NCI-H2171 (cell line): ENCODE measurements at places on chromosomes 1 and 21.

GRCh38 chr1:53684741-53685140 is 54.2 kb downstream of the GLIS1 start:
- DNase-seq, result no peak

DNA sequence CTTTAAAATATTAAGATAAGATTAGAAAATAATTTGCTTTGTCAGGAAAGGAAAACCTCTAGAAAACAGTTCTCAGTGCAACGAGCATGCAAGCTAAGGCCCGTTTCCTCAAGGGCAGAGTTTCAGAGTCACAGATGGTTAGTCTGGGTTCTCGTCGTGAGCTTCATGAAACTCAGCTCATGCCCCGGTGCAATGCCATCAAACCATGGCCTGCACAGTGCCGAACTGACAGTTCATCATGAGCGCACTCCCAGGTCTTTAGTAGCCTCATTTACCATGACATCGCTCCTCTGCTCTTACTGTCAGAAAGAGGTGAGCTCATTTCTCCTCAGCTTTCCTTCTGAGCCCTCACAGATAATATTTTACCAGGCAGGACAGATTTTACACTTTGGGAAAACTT is 319.2 kb downstream of the NTNG1 start:
- DNase-seq, result no peak

- DNase-seq, result no peak
Measured at GRCh38 chr1:109923131-109923945, 12.7 kb downstream of the CSF1 start.

DNA sequence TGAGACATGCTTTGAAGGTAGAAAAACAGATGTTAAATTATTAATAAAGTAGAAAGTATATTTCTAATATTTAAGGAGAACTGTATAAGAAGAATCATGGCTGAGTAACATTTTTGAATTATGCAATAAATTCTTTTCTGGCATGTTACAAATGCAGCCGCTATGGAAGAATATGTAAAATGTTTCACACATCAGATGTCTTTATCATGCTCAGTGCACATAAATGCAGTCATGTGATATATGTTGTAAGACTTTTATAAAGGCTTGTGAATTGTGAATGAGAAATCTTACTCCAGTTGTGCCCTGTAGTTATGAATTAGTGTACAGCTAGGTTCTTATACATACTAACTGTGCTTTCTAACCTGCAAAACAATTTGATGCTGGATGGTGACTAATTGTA is 53.5 kb downstream of the LRRC8B start:
- DNase-seq, result no peak

DNA sequence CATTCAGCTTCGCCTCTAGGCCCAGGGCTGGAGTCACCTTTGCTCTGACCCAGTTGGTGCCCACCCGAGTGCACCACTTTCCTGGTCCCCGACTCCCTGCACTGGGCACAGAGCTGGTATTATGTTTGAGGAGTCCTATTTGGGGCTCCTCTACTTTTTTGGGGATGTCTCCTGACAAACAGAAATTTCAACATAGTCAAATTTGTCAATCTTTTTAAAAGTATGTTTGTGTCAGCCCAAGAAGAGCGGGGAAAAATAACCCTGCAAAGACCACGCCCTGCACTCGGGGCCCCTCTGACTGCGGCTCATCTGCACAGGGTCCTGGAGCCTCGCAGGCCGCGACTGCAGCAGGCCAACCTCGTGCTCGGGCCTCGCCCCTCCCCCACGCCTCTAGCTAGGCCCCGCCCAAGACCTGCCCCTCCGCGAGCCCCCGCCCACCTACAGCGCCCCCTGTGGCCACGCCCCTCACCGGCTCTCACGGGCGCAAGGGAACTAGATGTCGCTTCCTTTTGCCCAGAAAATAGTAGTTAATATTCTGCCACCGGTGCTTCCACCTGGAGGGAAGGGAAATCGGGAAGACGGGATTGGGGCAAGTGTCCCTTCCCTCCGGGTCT is 11.4 kb downstream of the FAM229A start:
- peak; percentile 79 for DNase-seq

- no peak for DNase-seq
Measured at GRCh38 chr1:188122646-188123045, 1293.9 kb downstream of the PLA2G4A start.

GRCh38 chr1:205704903-205705302 is 24.6 kb upstream of the SLC45A3 start:
- DNase-seq, result no peak

- DNase-seq, result no peak
Measured at GRCh38 chr1:35881850-35882273, 1.1 kb upstream of the AGO1 start.
